ENCODE measurements at places on chromosomes 4 and X.

DNA sequence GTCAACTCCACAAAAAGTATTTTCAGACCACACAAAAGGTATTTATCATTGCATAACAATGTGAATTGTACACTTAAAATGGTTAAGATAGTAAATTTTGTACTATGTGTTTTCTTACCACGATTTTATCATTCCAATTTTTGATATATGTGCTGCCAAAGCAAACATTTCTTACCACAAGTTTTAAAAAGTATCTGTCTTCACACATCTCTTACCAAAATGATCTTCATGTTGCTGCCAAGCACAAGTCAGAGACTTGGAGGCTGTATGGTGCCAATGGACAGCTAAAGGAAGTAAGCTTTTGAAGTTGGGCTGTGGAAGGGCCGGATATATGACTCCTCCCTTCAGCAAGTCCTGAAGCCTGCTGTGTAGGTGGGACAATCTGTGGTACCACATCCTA, 67.9 kb downstream of the TMLHE start:
- no peak for DNase-seq

DNA sequence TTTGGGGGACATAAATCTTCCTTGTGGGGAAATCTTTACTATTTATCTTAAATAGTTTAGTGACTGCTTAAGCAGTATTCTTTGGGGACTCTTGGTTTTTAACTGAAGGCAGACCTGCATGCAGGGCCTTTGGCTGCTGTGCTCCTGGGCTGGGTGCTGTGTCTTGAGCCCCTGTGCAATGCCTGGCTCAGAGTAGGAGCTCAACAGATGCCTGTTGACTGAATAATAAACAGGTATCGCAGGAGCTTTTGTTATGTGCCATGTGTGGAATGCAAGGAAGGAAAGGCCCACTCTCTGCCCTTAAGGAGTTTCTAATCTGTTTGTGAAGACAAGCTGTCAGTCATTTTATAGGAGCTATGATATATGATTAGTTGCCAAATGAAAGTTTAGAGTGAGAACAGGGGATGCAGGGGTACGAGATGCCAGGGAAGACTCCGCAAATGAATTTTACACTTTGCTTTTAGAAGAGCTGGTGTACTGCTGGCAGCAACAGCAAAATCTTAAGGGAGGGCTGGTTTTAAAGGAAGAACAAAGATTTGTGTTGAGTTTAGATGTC, 6.7 kb downstream of the GAB1 start:
- no peak for DNase-seq

GRCh38 chrX:96776966-96777365, 92.3 kb downstream of the DIAPH2 start:
- DNase-seq: no peak

- DNase-seq: no peak
These were observed 430.6 kb downstream of the RPA4 start for GRCh38 chrX:97314345-97314744.

- no peak for DNase-seq
These were observed 362.6 kb downstream of the GASK1B start for GRCh38 chr4:157810137-157810774.

DNA sequence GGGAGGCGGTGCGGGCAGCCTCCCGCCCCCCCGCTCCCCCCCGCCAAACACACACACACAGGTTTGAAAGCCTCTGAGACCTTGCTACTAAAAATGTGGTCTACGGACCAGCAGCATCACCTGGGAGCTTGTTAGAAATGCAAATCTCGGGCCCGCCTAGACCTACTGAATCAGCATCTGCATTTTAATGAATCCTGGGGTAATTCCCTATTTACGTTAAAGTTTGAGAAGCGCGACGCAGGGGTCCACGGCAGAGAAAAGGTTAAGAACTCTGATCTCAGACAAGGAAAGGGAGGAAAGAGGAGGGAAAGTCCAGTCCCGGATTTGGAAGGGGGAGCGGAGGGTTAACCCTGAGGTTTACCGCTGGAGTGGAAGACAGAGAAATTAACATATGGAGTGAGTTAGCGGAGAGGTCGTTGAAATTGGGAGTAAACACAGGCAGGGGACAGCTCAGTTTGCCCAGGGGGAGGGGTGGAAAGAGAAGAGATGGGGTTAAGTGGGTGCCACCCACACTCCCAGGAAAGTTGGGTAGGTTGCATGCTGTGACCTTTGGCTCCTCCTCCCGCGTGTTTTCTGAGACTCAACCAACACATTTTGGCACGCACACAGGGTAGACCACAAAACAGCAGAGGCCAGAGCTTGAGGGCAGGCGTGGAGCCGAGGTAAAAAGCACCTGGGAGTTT, 483.6 kb downstream of the BCOR start:
- no peak for DNase-seq

DNA sequence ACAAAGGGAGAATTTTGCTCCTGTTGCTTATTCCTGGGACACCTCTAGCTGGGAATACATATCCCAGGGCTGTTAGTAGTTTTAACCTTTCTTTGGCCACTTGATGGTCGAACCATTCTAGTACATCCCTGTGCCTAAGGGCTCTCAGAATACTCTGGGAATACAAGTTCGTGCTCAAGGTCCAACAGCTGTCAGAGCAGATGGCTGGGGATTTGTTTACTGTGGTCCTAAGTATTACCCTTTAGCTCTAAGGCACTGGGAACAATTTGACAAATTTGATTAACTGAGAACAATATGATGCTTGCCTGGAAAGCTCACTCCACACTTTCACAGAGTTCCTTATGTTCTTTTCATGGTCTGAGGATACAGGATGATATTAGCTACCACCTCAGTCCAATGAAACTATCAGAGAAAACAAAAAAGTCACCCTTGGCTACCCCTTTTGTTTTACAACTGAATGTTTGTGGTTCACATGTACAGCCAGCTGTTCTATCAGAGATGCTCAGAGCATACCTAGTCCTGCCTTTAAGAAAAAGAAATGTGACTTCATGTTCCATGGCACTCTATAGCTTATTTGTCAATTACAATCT, 47.4 kb upstream of the PHOX2B start:
- no peak for DNase-seq

GRCh38 chrX:6906608-6907007, 240.9 kb upstream of the STS start:
- no peak for DNase-seq

DNA sequence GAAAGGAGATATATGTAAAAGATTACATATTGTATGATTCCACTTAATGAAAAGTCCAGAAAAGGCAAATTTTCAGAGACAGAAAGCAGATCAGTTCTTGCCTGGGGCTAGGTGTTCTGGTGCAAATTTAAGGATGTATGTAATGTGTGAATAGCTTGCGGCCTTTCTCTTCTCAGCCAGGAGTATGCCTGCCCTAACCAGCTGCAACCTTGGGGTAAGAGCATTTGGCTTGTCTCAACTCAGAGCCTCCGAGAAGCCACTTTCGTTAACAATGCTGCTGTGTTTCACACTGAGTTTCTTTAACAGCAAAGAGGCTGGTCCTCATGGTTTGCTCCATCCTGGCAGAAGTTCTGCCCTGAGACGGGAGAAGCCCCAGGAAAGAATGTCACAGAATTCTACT, 102.7 kb downstream of the SPCS3 start:
- no peak for DNase-seq

GRCh38 chrX:141176586-141177451, at the start of gene LDOC1:
Gene LDOC1, minus strand, starts transcription at chrX:141177129. Its CDS starts 108 bp downstream, at chrX:141177021.
- peak; percentile 55 for DNase-seq

GRCh38 chr4:151147000-151147399, 47.6 kb downstream of the RPS3A start:
- no peak for DNase-seq

DNA sequence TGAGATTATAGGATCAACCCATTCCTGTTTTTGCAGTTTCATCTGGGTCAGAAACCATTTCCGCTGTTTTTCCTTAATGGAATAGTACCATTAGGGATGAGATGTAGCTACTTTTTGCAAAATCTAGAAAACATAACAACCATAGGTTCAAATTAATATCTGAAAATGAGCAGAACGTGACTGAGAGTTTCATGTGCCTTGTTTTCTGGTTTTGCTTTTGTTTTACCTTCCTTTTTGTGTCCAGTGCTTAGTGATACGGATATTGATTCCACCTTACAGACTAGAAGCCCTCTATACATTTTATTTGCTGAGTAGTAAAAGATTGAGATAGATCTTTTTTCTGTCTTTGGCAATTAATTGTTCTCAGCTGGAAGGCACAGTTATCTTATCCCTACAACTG, 46.5 kb downstream of the SNX25 start:
- DNase-seq: no peak

- DNase-seq: no peak
These were observed 42.3 kb downstream of the TRIM2 start for GRCh38 chr4:153246446-153247115.

GRCh38 chrX:13383907-13384306, 64.1 kb upstream of the ATXN3L start:
- no peak for DNase-seq

- DNase-seq: no peak
These were observed 402.4 kb upstream of the NDST4 start for GRCh38 chr4:115515772-115516171.

DNA sequence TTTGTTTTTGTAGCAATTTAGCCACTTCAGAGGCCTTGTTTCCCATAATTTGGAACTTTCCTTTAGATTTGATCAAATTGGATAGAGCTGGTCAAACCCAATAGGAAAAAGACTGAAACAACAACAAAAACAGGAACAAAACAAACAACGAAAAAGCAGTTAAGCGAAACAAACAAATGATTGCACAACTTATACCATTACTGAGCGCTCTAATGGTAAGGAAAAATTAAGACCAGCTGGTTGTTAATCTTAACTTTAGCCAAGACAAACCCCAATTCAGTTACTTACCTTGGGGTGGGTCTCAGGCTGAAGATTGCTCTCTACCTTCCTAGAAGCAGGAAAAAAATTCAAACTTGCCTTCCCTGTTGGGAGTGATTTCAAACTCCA, 38.3 kb downstream of the SPCS3 start:
- DNase-seq: no peak

- DNase-seq: no peak
These were observed 46.5 kb downstream of the RFC1 start for GRCh38 chr4:39319676-39320075.

DNA sequence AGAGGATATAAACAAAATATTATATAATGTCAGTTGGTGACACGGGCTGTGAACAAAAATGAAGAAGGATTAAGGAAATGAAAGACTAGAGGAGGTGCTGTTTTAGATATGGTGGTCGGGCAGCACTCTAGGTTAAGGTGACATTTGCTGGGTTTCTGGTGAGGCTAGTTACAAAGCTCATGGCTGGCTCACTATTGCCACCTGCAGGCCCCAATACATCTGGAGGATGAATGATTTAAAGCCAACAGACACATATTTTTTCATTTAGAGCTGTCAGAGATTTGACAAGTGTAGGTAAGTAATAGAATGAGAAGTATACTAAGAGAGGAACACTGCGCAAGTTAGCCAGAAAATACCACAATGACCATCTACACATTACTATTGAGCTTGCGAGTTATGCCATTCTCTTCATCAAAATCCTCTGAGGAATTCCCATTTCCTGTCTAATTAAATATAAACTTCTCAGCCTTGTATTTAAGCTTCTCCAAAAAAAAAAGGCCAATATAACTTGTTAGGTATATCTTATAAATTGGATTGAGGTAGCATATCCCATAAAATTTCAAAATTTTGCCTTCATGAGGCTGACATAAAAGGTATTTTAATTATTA, 6.4 kb upstream of the FGG start:
- DNase-seq: no peak

DNA sequence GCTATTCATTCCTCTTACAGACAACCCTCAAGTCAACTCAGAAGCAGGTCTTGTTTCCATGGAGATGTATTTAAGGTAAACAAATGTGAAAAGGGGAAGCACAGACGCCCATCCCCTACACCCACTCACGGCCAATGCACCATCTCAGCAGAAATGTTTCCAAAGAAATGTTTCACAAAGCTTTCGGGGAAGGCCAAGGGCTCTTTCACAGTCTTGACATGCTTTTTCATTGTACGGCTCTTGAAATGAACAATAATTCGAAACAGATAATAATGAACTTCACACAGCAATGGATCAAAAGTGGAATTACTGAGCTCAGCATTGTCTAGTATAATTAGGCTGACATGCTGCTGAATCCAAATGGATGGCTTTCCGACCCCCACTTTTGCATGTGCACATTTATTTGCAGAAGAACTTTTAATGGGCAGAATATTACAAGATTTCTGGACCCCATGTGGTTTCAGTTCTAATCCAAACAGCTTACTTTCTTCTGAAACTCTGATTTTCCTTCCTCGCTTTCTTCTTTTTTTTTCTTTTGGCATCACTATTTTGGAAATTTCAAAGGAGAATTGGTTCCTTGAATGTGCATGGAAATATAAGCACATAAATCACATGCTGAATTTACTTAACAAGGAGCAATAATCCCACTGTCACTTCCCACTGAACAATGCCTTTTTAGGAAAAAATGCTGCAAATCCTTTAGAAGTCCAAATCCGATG, 160.9 kb downstream of the SMIM20 start:
- DNase-seq: no peak

DNA sequence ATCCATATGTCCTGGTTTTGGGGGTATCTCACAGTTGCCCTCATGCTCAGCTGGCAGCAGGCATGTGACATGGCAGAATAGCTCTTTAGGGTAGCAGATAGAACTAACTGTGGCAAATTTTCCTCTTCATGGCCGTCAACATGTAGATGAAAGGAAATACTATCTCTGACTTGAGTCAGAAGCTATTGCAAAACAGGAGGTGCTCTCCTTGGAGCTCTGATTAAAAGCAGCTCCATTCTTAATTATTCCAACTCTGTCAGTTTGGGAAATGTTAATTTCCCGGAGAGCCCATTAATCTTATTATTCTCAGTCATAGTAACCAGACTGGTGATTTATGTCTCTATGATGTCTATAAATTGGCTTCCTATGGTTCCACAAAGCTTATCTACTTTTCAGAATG, 18.2 kb downstream of the IL13RA1 start:
- DNase-seq: no peak

- no peak for DNase-seq
These were observed 75.6 kb upstream of the ETNPPL start for GRCh38 chr4:108838451-108838850.

- no peak for DNase-seq
These were observed 332.1 kb downstream of the PABPC4L start for GRCh38 chr4:133869486-133869885.

GRCh38 chr4:80576796-80577195, 241.3 kb downstream of the CFAP299 start:
- DNase-seq: no peak

- DNase-seq: no peak
These were observed 129.1 kb downstream of the FBXO8 start for GRCh38 chr4:174154215-174154854.

GRCh38 chr4:5292101-5292500, 240.8 kb downstream of the STK32B start:
- DNase-seq: no peak

- no peak for DNase-seq
These were observed 7.6 kb downstream of the PRRG3 start for GRCh38 chrX:151702741-151703340.

DNA sequence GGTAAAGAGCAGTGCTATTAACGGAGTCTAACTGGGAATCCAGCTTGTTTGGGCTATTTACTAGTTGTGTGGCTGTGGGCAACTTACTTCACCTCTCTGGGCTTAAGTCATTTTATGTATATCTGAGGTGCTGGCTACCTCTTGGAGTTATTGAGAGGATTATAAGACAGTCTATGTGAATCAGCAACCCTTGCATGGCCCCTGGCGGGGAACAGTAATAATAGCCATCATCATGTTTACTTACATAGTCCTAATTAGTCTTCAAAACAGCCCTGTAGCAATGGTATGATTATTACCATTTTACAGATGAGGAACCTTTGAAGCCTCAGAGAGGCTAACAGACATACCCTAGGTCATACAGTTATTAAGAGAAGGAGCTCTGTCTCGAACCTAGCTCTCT, 1.5 kb downstream of the HPRT1 start:
- DNase-seq: no peak
